ENCODE measurements at places on chromosomes 3 and 15. TPM values are rescaled to one million over a fixed set of nuclear protein-coding genes. Genes with fewer than 3 reads are reported as not detected.

CHRM5 gene
- total RNA-seq, result not detected

GATM gene
- 3.1 TPM for total RNA-seq

AGTR1 gene
- total RNA-seq, result not detected

SLC6A6 gene
- 36.3 TPM for total RNA-seq

DNA sequence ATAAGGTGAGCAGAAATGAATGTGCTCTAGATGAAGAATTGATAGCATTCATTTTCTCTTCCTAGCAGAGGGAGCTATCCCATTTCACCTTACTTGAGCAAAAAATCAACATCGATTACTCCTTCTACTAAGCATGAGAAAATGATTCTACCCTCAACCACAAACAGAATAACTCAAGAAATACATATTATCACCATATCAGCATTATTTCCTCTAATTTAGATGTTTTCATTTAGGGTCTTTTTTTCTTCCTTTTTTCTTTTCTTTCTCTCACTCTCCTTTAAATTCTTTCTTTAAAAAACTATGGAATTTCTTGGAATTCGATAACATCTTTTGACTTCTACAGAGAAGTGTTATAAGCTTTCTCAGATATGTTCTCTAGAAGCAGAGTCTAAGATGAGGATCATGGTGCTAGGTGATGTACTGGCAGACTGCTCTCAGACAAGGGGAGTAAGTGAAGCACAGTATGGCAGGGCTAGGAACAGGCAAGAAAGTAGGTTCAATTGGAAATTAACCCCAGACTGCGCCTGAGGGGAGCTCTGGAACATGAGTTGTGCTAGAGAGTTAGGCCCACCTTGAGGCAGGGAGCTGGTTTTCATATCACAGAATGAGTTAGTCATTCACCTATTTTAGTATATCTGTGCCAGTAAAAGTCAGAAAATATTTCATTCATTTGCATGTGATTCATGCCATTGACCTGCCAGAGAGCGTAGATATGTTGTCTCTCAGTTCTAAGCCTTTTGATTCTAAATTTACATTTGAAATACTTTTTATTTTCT lies 279.2 kb upstream of the KCNH8 start:
- no peak overlapping the region for H3K27ac ChIP-seq
- H3K27me3 ChIP-seq, result no peaks in the 10 kb centered on the region
- H3K36me3 ChIP-seq, result no peaks in the 10 kb centered on the region
- DNase-seq, result no peak

DNA sequence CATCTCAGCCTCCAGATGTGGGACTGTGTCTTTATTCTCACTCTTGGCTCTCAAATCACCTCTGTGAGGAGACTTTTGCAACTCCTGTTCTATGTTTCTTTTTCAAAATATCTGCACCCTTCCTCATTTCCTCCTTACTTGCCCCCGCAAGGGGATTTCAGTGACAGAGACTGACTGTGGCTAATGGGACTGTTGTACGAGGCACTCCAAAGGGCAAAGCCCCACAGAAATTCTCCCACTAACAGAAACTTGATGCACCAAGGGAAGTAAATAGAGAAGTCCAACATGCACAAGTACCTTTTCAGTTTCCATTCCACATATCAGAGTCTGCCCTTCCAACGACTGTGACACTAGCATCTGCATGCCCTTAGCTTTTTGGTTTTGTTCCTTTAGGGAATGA lies 69.7 kb downstream of the LRRK1 start:
- no peaks in the 10 kb centered on the region for H3K27me3 ChIP-seq
- H3K4me1 ChIP-seq, result no peaks in the 10 kb centered on the region
- no peak overlapping the region for H3K4me3 ChIP-seq
- H3K36me3 ChIP-seq, result 0 out of 2 replicates have a peak, but pooled peaks cover 5% of the 10 kb centered on the region

GRCh38 chr15:90642464-90643300 lies 74.5 kb upstream of the BLM start:
- no peaks in the 10 kb centered on the region for H3K36me3 ChIP-seq
- no peak overlapping the region for H3K27ac ChIP-seq
- H3K4me1 ChIP-seq, result peaks cover 5% of the 10 kb centered on the region
- no peak overlapping the region for H3K4me3 ChIP-seq
- no peaks in the 10 kb centered on the region for H3K27me3 ChIP-seq

GRCh38 chr3:196192036-196192523 lies 19.1 kb downstream of the ZDHHC19 start:
- no peak for DNase-seq
- H3K4me3 ChIP-seq, result no peak overlapping the region
- no peaks in the 10 kb centered on the region for H3K36me3 ChIP-seq

DNA sequence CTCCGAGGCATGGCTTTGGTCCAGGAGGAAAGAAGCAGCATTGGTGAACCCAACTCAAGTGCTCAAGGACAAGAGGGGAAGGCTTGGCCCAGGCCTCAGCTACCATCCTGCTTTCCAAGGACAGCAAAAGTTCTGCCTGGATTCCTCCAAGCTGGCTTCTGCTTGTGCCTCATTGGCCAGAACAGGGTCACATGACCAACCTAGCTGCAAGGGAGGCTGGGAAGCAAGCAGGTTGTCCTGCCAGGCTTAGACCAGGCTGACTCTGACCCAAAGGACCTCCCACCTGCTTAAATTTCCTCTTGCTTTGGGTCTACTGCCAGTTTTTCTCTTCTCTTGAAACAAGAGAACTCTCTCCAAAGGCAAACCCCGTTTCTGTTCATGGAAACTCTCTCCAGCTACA lies 70.7 kb downstream of the RPN1 start:
- H3K4me3 ChIP-seq, result no peak overlapping the region
- H3K27me3 ChIP-seq, result no peaks in the 10 kb centered on the region
- DNase-seq, result no peak
- no peak overlapping the region for H3K27ac ChIP-seq

GRCh38 chr3:108315767-108316301 lies 19.5 kb downstream of the HHLA2 start:
- H3K27ac ChIP-seq, result no peak overlapping the region
- H3K4me3 ChIP-seq, result no peak overlapping the region
- no peaks in the 10 kb centered on the region for H3K36me3 ChIP-seq
- H3K4me1 ChIP-seq, result no peaks in the 10 kb centered on the region
- DNase-seq, result no peak

GRCh38 chr3:169497567-169498257 lies 165.8 kb downstream of the MECOM start:
- no peak for DNase-seq
- H3K4me3 ChIP-seq, result no peak overlapping the region
- H3K27me3 ChIP-seq, result no peaks in the 10 kb centered on the region
- H3K4me1 ChIP-seq, result no peaks in the 10 kb centered on the region
- H3K27ac ChIP-seq, result no peak overlapping the region
